Ecto neural progenitor cell (in vitro differentiated cells): ENCODE measurements at places on chromosomes 13 and 19.

GRCh38 chr19:15014579-15014978 lies 34.7 kb upstream of the CASP14 start:
- peak; percentile 64 for DNase-seq

DNA sequence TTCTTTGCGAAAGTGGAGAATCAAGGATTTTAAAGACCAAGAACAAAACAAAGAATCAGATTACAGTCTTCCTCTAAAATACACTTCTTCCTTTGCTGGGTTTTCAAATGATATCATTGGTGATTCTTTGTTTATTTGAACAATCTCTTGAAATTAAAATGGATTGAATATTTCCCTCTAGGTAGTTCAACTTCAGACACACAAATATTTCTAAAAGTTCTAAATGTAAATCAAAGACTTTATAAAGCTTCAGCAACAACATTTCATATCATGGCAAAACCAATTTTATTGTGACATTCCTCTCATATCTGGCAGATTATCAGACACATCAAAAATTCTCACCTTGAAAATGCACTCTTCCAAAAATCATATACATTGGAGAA lies 13.0 kb downstream of the ZIC2 start:
- DNase-seq, result no peak

GRCh38 chr13:78227709-78228108 lies 309.1 kb upstream of the EDNRB start:
- DNase-seq, result no peak

DNA sequence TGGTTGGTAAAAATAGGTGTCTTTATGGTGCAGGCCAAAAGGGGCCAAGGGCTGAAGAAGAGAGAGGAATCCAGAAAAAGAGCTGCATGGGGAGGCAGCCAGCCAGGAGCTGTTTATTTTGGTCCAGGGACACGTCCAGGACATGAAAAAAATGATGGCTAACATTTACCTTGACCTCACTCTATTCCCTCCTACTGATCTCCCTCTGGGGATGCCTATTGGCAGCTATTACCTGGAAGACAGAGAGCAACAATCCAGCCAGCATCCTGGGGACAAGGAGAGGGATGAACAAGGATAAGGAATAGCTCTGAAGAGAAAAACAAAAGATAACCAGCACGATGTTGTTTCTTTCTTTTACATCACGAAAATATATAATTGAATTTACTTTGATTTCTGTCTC lies 1599.6 kb downstream of the SLITRK5 start:
- no peak for DNase-seq

- DNase-seq, result peak; percentile 44
Measured at GRCh38 chr13:69423844-69424243, 683.8 kb upstream of the ATXN8OS start.

- DNase-seq, result peak; percentile 61
Measured at GRCh38 chr13:74758188-74758587, 624.0 kb upstream of the KLF12 start.

GRCh38 chr13:20525601-20526544 lies at the start of gene CRYL1:
TSS of gene CRYL1 (minus strand) at chr13:20525857. CDS start at chr13:20525794, 63 bp downstream.
- peak; percentile 70 for DNase-seq

DNA sequence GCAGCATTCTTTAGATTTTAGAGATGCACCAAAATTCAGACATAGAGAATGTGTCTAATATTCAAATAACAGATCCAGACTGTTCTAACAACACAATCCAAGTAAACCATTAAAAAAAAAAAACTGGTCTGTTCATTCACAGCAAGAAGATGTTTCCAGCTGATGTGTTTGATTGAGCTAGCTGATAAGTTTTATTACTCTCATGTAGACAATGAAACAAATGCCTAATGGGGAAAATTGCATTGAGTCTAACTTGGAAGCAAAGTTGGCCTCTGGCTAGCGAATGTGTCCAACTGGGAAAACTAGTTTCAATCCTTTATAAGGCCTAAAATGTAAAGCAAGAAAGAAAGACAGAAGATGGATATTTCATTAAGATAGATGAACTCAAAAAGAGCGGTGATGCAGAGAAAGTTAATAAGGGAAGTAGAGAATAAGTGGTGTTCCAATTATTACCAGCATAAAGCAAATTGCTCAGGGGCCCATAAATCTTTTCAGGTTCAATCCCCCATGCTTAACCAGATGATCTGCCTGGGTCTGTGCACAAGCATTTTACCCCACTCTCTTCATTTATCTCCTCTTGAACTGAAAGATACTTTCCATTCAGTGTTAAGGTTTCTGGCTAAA lies 54.2 kb downstream of the PCDH9 start:
- no peak for DNase-seq

DNA sequence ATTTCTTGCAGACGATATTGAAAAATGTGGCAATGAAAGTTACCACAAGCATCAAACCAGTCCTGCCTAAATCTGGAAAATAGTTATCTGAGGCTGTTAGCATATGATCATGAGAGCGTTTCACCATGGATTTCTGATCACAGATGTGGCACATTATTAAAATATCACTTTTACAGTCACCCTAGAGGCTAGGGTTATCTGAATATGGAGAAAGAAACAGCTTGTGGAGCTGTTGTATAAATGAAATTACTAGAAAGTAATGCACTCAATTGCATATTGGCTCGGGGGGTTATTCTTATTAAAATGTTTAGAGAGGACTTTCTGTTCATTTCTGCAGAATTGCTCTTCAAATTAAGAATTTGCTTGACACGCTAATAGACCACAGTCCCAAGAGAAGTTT lies 35.6 kb downstream of the ALOX5AP start:
- no peak for DNase-seq

DNA sequence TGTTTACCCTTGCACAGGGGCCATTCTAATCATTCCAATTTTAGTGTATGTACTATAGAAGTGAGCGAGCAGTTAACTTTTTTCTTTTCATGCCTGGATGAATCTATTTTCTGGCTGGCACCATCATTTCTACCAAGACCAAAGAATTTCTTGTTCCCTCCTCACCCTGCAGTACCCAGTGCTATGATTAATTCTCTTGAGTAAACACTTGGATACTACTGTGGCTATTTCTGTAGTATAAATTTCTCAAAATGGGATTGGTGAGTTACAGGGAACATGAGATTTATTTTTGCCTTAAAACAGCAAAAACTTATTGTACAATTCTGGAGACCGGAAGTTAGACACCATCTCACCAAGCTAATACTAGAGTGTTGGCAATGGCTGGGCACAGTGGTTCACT lies 7.6 kb downstream of the ZNF446 start:
- DNase-seq, result no peak

- no peak for DNase-seq
Measured at GRCh38 chr13:35512271-35512920, 35.9 kb upstream of the MAB21L1 start.

- no peak for DNase-seq
Measured at GRCh38 chr13:49827891-49828290, 35.4 kb upstream of the KPNA3 start.

GRCh38 chr19:15286688-15287365 lies 45.5 kb downstream of the BRD4 start:
- no peak for DNase-seq

DNA sequence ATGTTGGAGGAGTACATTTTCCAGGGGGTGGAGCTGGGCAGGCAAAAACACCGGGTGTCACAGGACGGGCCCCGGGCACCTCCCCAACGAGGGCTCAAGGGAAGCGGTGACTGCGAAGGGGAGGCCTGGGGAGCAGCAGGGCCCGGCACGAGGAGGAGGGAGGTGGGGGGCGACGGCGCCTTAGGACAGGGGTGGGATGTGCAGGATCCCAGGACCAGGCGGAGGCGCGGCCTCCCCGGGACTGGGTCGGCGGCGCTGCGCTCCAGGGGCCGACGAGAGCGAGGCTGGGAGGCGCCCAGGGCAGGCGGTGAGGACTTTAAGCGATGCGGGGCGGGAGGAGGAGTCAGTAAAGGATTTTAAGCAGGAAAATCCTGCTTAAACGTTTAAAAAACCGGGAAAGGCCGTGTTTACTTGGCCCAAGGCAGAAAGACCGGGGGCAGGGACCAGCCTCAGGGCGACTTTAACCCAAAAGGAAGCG lies 427 bp downstream of the ZNF160 start:
- no peak for DNase-seq

DNA sequence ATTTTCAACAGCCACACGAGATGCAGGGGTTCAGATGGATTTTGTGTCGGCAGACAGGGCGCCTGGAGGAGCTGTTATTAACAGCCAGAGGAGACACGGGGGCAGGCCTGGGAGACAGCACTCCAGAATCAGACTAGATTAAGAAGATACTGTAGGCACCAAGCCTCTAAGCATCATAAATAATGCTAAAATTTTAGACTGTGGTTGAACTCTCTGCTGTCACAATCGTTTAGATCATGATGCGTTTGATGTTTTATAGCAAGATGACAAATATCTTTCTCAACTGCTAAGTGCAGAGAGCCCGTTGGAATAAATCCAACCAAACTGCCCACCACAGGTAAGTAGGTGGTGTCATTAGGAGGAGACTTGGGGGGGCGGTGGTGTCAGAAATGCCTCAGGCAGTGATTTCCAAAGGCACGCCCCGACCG lies 63.9 kb downstream of the CEBPG start:
- DNase-seq, result no peak

- no peak for DNase-seq
Measured at GRCh38 chr13:35496761-35497386, 20.4 kb upstream of the MAB21L1 start.

- DNase-seq, result no peak
Measured at GRCh38 chr13:32063619-32064233, 32.2 kb downstream of the FRY start.

GRCh38 chr13:51311231-51311630 lies 28.3 kb upstream of the SERPINE3 start:
- no peak for DNase-seq

- DNase-seq, result no peak
Measured at GRCh38 chr19:45098521-45099466, 5.8 kb downstream of the PPP1R37 start.

GRCh38 chr13:42804244-42804874 lies 23.0 kb downstream of the FAM216B start:
- no peak for DNase-seq

DNA sequence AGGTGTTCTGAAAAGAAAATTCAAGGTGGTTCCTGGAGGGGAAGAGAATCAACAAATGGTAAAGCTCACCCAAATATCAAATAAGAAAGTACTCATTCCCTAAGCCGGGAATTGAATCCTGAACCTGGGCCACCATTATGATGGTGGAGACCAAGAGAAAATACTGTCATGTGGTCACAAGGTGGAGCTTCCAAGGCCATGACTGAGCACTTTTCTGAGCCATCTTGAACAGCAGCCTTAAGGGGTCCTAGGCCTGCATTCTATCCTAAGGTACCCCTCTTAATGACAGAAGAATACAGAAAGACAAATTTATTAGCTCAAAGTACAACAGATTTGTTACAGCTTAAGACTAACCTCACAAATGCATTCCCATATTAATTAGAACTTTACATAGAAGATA lies 9.6 kb downstream of the ZNF431 start:
- no peak for DNase-seq

DNA sequence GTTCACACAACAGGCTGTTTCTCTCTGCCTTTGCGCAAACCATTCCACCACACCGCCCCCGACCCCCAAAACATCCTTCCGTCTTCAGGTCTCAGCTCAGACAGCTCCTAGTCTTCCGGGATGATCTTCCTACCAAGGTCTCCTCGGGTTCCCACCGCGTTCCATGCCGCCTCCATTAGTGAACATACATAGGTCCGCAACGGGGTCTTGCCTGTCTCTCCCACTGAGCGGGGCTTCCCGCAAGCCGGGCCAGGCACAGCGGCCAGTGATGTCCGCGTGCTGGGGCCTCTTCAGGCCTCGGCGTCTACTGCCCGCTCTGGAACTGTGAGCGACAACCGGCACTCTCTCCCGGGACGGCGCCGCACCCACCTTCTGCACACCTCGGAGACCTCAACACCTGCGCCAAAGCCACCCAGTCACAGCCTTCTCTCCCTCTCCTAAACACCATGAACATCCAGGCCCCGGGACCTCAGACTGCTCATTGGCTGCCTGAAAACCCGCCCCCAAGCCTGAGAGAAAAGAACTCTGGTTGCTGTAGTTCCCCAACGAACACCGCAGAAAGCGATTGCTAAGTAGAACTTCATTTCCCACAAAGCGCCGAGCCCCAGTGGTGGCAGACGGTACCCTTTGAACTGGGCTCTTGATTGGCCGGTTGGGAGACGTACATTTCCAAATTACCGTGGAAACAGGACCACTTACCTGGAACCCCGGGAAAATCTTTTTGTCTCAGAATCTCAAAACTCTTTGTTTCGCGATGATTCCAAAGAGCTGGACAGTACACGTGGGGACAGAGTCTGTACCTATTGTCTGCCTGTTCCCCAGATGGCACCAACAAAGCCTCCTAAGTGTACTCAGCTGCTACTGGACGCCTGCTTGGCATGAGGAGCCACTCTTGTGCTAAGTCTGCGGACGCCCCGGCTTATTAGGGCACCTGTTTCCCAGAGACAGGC lies 9.5 kb downstream of the DYRK1B start:
- DNase-seq, result peak; percentile 89

DNA sequence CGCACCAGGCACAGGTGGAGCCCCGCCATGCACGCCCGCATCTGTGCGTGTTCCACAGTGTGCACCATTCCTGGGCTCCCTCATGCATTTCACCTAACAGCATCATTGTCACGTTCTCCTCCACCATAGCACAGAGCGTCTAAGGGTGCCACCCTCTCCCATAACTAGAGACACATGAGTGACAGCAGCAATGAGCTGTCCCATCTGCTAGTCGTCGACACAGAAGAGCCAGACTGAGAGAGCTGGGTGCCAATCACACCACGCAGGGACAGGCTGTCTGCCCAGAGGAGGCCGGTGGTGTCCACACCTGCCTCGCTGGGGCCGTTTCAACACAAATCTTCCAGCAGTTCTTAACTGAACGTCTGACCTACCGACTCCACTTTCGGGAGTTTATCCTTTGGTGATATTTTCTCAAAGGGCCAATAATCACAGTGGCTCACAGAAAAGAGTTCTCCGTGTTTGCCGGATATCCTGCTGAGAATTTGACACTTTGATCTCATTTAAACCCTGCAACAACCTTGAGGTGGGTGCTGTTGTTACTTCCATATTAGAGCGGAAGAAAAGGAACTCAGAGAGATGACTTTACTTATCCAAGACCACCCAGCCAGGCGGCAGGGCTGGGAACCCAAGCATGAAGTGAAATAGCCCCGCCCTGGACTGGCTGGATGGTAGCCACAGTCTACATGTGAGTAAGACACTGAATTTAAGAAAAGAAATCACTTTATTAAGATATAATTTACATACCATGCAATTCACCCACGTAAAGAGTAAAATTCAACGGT lies 16.2 kb downstream of the CLEC11A start:
- no peak for DNase-seq

- DNase-seq, result no peak
Measured at GRCh38 chr13:62193919-62194318, 778.3 kb upstream of the PCDH20 start.

DNA sequence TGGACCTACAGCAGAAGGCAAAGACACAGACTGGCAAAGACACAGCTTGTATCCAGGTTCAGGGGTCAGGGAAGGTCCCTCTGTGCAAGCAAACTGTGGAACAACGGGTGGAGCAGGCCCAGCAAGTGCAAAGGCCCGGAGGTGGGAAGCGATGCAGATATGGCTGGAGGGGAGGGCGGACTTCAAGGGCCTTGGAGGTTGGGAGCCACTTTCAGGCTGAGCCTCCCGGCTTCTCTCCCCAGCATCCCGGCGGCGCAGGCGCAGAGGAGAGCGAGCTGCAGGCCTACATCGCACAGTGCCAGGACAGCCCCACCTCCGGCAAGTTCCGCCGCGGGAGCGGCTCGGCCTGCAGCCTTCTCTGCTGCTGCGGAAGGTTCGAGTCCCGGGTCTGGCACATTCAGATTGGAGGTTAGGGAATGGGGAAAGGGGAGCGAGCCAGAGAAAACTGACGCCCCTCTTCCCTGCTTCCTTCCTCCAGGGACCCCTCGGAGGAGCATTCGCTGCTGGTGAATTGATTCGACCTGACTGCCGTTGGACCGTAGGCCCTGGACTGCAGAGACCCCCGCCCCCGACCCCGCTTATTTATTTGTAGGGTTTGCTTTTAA lies 2.1 kb upstream of the PNPLA6 start:
- DNase-seq, result peak; percentile 64
